ENCODE measurements at places on chromosomes 1 and 21.

DNA sequence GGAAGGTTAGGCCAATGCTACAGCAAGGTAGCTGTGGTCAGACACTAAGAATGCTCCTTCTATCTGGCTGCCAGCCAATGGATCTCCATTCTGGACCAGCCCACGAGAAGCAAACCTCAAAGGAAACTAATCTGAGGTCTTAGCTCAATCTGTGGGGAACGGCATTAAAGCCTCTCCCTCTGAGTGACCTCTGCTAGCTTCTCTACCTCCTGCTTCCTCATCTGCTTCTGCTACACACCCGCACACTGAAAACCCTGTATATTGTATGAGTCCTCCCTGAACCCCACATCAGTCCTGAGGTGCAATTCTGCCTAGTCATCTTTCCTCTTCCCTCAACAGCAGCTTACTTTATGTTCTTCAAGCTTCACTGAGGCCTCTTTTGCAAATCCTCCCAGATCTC is 6.9 kb upstream of the GALE start:
- no peak for DNase-seq

GRCh38 chr1:110185181-110185580 is 24.9 kb upstream of the KCNC4 start:
- no peak for DNase-seq

GRCh38 chr1:156508205-156508954 is 7.8 kb upstream of the MEF2D start:
- no peak for DNase-seq

DNA sequence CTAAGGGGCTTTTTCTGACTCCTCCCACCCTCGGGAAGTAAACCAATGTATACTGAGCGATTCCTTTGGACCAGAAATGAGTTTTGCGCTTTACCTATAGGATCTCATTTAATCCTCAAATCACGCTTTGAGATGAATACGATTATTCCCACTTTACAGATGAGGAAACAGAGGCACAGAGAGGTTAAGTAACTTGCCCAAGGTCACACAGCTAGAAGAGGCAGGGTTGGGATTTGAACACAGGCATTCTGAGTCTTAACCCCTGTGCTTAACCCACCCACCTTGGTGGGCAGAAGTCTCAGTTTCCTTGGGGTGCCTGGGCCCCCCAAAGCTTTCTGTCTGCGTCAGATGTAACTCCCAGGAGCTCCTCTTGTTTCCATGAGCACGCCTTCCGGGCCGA is 85.8 kb upstream of the ACTL8 start:
- no peak for DNase-seq

DNA sequence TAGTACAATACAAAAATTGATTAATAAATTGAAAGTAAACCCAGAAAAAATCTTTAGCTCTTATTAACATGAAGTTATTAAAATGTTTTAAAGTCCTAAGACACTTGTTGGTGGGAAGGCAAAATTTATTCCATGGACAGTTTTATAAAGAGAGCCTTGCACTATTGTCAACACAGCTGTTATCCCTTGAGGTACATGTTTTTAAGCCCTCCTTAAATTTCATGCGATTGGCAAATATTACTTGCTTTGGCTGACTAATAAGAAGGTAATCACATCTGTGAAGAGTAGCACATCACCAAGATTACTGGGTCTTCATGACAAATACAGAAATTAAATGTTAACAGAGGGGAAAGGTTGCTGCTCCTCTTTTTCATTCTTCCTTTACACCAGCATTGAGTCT is 611.1 kb downstream of the BRINP3 start:
- no peak for DNase-seq

DNA sequence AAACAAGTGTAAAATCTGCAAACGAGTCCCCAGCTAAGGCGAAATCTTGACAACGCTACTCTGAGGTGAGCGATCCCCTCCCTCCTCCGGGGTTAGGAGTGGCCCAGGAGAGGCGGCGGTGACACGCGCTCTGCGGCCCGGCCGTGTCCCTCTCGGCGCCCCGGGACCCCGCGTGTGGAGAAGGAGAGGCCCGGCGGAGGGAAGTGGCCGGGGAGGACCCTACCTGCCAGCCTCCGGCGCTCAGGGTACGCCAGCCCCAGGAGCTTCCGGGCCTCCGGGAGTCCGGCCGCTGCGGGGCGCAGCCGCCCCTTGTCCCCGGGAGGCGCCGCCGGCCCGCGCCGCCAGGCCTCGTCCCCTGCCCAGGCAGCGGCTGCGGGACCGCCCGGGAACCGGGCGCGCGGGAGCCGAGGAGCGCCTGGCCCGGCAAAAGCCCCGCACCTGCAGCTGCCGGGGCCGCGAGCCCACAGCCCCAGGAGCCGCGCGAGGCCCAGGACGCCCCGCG is 543 bp downstream of the ABCB10 start:
- no peak for DNase-seq

DNA sequence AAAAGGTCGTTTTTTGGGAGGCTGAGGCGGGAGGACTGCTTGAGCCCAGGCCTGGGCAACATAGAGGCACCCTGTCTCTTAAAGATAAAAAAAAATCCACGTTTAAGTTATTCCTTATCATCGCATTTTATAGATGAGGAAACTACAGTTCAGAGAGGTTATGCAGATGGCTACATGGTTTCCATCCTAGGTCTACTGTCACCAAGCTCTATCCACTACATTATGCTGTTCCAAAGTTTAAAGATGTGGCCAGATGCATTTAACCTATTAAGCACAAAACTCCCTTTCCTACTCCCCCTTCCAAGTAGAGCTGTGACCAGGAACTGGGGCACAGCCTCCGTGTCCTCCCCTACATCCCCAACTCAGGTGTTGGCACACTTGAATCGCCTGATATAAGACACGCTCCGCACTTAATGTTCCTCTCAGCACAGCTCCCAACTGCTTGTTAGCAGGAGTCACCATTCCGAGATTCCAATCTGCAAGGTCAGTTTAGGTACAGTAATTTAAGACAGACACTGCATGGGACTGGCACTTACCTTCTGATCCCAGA is 1.3 kb downstream of the TAF5L start:
- DNase-seq = no peak

DNA sequence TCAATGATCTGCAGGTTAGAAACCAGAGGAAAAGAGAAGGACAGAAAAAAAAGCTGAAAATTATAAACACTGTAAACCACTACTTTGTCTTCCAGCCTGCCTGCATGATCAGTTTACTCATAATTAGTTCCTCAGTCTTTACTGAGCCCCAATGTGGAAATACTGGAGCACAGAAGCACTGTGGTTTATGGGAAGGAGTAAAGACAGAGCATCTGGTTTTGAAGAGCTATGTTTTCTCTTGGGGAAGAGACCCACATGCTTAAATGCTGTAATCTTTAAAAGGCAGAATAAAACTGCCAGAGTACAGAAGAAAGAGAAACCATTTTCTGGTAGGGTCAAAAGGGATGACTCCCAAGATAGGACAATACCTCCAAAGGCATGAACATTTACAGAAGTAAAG is 159.0 kb upstream of the ZNHIT6 start:
- DNase-seq = no peak

DNA sequence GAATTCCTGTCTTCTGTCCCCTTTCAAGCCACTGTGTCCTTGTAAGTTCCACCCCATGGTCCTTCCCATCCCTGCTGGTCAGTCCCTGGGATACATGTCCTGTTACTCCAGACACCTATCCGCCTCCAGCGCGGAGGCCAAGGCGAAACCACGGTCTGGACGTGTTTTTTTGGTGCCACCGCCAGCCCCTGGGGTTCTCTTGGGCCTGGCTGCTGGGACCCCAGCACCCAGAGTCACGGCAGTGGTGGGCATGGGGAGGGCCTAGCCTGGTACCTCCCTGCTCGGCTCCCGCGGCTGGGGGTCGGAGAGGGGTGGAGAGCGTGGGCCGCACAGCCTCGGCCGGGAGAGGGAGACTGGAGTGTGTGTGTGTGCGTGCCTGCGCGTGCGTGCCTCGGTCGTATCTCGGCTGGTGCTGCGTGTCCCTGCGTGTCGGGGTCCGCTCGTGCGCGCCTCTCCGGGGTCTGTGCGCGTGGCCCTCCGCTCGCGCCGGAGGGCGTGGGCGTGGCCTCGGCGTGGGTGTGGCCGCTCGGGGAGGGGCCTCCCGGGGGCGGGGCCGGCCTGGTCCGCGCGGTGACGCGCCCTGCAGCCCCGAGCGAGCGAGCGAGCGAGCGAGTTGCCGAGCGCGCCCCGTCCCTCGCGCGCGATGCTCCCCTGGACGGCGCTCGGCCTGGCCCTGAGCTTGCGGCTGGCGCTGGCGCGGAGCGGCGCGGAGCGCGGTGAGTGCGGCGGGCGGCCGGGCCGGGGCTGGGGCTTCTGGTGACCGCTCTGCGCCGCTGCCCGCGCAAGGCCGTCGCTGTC is at the start of gene VWA1:
Gene VWA1 (plus strand): TSS at position 585 of the 798 bp plus-strand sequence. CDS start 59 bp downstream, at position 644.
- no peak for DNase-seq

GRCh38 chr1:172108161-172108893 is 267.0 kb downstream of the DNM3 start:
- DNase-seq = no peak

DNA sequence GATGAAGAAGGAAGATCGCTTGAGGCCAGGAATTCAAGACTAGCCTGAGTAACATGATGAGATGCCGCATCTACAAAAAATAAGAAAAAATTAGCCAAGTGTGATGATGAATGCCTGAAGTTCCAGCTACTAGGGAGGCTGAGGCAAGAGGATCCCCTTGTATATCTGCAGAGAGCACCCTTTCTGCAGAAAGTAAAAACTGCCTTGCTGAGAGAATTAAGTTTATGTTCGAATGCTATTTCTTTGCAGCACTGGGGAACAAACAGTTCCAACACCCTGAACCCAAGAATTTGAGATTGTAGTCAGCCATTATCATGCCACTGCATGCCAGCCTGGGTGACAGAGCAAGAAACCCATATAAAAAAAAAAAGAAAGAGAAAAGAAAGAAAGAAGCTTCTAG is 20.6 kb upstream of the KCNT2 start:
- DNase-seq = no peak

DNA sequence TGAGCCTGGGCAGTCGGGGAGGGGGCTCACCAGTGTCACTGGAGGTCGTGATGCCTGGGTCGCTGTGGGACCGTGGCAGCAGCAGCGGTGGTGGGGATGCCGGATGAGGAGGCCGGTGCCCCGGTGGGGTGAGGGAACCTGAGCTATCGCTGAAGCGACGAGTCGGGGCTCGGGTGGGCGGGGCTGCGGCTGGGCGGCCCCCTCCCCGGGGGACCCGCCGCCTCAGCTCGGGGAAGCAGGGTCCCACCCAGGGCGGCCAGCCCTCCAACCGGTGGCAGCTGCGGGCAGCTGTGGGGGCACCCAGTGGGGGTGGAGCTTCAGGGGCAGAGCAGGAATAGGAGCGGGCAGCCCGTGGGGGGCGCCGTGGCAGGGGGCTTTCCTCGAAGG is 5.0 kb downstream of the ENTREP3 start:
- no peak for DNase-seq

- DNase-seq = no peak
Measured at GRCh38 chr1:8303141-8303540, 14.8 kb upstream of the SLC45A1 start.

- DNase-seq = no peak
Measured at GRCh38 chr1:242425232-242425631, 99.3 kb downstream of the PLD5 start.

DNA sequence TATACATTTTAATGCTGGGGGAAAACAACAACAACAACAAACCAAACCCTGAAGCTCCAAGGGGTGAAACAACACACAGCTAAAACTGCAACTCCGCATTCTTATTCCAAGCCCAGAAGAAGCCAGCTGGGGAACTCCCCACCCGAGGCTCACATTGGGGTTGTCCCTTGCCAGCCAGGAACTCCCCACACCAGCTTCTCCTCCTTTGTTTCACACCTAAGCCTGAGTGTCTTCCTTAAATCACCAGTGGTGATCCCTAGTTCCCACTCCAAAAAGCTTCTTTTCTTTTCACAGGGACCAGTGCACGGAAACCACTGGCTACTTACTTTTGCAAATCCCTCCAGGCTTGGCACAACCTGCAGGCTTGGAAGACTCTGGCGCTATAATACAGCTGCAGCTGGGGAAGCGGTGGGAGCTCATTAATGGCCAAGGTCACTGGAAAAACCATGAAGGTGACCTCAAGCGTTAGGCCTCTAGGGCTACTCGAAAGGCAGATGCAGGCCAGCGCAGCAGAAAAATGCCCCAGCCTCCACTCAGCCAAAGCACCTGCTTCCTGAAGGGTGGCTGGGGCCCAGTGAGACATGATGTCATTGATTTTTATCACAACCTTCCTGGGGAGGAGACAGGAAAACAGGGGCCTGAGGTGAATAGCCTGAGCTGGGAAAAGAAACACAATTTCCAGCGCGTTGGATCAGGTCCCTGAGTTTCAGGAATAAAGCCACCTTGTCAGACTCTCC is 40.1 kb downstream of the TLR5 start:
- DNase-seq = peak; percentile 47

DNA sequence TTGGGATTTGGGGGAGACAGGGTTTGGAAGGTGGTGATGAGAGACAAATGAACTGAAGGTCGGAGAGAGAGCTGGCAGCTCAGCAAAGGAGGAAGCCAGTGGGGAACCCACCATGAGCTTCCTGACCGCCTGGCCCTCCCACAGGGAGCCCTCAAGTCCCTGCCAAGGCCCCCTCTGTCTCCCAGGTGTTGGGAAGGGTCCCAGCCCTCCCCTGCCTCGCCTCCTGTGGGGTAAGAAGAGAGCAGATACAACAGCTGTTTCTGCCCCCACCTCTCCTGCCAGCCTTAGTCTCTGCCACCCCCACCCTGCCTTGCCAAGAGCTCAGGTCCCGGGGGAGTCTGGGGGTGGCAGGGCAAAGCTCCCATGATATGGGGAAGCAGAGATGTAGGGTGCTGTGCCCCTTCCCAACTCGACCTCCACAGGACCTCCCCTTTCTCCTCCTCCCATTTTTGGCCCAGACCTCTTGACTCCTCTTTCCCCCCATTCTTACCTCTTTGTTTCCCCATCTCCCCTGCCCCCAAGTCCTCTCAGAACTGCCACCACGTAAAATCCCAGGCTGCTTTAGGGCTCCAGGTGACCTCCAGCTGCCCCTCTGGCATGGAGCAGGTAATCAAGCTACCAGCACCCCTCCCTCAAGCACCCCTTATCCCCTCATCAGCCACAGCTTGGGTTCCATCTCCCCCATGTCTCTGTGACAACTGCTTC is 556 bp downstream of the S100A1 start:
- no peak for DNase-seq

- DNase-seq = no peak
Measured at GRCh38 chr1:21864730-21865129, 52.7 kb downstream of the LDLRAD2 start.

- DNase-seq = no peak
Measured at GRCh38 chr1:4215391-4215790, 315.3 kb upstream of the C1orf174 start.

GRCh38 chr1:40692429-40692895 is 958 bp downstream of the NFYC start:
- no peak for DNase-seq

- DNase-seq = no peak
Measured at GRCh38 chr1:156097499-156098178, 15.4 kb upstream of the MEX3A start.

DNA sequence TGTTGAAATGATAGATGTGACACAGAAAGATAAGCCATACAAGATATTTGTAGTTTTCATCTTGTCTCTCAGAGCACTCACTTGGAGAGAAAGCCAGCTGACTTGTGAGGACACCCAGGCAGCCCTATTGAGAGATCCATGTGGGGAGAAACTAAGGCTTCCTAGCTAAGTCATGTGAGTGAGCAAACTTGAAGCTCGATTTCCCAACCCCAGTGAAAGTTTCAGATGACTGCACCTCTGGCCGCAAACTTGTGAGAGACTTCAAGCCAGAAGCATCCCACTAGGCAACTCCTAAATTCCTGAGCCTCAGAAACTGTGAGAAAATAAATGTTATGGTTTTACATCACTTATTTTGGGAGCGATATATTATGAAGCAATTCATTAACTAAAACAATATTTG is 832.3 kb downstream of the LTN1 start:
- DNase-seq = no peak
